ENCODE measurements at places on chromosomes 12 and 14.

DNA sequence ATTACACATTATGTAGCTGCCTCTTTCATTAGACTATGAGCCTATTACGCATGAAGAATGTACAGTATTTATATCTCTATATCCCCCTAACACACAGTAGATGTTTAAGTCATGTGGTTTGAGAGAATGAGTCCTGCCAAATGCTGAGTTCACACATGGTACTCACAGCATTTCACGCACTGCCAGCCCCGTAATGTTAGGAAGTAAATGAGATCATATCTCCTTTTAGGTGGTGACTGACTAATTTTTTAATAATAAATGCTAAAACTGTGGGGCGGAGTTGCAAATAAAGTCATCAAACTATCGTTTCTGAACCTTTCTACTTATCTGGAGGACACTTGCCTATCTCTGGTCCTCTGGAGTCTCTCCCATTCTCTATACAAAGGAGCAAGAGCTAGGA, 343.8 kb downstream of the ADAMTS20 start:
- no peak for DNase-seq

GRCh38 chr14:104009297-104009696, 67.0 kb upstream of the RD3L start:
- no peak for DNase-seq

DNA sequence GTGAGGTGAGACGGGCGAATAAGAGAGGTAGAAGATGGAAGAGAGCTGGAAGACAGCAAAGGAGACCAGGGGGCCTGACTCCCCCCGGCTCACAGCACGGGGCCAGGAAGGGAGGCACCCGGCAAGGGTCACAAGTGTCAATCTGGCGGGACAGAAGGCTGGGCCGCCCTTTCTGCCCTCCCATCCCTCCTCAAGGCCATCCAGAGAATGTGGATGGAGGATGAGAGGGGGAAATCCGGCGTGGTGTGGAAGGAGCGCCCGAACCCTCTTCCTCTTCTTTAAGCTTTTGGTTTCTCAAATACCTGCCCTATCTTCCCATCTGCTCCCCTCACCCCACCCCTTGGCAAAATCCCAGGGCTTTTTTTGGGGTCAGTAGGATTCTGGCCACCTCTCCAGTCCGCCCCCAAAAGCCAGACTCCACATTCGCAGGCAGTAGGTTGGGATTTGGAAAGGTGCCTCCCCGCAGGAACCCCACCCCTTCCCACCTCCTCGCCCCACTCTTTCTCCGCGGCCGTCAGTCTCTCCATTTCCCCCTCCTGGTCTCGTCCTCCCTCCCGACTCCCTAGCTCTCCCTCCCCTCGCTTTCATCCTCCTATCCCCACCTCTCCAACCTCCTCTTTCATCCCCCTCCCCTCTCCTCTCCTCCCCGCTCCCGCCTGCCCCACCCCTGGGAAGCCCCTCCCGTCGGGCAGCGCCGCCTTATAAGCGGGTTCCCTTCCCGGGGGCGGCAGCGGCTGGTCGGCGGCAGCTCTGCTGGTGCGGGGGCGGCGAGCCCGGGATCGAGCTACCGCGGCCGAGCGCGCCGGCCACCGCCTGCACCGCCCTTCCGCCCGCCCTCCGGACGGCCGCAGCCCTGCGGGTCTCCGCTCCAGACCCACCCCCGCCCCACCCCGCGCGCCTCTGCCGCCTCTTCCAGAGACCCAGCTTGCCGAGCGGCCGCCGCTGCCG, at the start of gene PTMS:
Gene PTMS (plus strand): TSS at position 730 of the 948 bp plus-strand sequence. CDS start 343 bp downstream, outside the sequence.
- peak; percentile 51 for DNase-seq

DNA sequence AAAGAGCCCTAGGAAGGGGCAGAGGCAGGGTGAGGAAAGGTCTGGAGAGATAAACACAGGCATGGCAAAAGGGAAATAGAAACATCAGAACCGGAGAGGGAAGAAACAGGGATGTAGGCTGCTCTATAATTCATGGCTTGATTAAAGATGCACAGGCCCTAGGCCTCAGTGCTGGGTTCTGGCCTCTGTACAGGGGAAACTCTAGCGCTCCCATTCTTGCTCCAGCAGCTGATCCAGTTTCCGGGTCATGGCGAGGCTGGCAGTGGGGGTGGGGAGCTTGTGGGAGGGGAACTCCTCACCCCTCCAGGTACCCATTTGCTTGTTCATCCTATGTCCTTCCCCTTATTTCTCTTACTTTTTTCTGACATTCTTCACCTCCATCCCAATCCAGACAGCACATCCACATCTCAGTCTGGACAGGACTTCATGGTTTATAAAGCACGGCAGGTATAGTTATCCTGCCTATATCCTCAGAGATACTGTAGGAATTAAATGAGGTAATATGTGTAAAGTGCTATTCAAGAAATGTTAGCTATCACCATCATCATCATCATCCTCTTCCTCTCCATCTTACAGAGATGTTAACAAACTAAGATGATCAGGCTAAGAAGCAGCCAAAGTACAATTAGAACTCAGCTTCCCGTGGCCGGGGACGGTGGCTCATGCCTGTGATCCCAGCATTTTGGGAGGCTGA, 8.0 kb upstream of the GPR84 start:
- DNase-seq, result no peak

- no peak for DNase-seq
These were observed 1.2 kb downstream of the ACOT6 start for GRCh38 chr14:73613419-73613963.

Data from stimulated activated effector memory CD8-positive, alpha-beta T cell treated with anti-CD3 and anti-CD28 coated beads, Interleukin-12 subunit alpha, Interleukin-12 subunit beta, amount 100 ng/mL, for 72 hours (primary cell).